ENCODE measurements at places on chromosomes 1 and 21.
A peak's percentile ranks its signal among the peaks of the same experiment; 100 is the strongest.

- no peak for DNase-seq
Measured at GRCh38 chr1:37158113-37158749, 123.9 kb upstream of the GRIK3 start.

DNA sequence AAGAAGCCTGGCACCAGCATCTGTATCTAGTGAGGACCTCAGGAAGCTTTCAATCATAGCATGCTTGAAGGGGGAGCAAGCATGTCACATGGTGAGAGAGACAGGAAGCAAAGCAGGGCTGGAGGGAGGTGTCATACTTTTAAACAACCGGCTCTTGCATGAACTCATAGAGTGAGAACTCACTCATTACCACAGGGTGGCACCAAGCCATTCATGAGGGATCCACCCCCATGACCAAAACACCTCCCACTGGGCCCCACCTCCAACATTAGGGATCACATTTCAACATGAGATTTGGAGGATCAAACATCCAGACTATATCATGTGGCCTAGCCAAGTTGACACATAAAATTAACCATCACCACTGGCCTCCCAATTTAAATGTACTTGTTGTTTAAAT is 125.1 kb upstream of the KCND3 start:
- DNase-seq: no peak

- no peak for DNase-seq
Measured at GRCh38 chr1:38612951-38613350, 246.6 kb downstream of the RRAGC start.

DNA sequence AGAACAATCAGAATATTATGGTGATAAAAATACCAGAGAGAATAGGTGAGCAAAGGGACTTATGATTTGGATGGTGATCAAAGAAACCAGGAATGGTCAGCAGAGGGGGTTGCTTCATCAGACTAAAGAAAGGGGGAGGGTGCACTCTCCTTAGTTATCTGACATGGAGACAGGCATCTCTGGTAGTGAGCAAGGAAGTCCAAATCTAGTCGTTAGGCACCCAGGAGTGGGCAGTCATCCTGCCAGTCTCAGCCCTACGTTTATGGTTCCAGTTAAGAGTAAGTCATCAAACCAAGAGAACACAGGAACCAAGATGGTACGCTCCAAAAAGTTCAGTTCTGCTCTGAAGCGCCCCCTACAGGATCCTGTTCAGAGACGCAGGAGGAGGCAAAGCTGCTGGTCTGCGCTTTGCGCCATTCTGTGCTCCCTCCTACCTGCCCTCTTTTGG is 28.6 kb downstream of the EBNA1BP2 start:
- no peak for DNase-seq

- no peak for DNase-seq
Measured at GRCh38 chr1:174744886-174745285, 254.9 kb upstream of the CACYBP start.

- DNase-seq: no peak
Measured at GRCh38 chr1:68808351-68808750, 311.5 kb upstream of the DEPDC1 start.

GRCh38 chr1:205436776-205437410 is 15.0 kb upstream of the LEMD1 start:
- DNase-seq: no peak

DNA sequence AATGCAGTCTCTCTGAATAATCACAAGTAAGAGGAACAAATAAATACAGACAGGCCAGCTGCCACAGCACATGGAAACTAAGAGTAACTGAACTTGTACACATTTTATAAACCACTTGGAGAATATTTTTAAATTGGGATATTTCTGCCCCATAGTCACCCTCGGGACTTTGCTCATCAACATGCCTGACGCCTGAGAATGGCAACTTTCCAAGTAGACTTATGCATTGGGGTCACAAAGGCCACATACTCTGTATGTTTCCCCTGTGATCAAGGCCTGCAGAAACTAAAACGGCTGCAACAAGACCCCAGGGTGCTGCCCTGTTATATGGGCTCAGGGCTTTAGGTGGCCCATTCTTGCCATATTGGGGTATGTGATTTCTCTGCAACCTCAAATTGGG is 38.3 kb upstream of the GJA5 start:
- no peak for DNase-seq

DNA sequence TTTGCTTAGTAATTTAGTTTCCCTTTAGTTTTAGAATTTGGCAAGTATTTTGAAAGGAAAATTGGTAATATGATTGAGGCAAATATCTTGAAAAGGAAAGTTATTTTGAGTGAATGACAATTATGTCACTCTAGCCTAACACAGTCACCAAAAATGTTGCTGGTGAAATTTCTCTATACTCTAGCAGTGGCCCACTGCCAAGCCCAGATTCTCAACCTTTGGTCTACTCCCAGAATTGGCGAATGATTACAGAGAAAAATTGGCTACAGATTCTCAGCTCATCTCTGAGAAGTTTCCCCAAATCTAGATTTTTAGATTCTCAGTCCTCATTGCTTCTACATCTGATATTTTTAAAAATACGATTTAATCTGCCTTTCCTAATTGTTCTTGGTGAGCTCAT is 84.9 kb downstream of the PIGK start:
- DNase-seq: no peak

DNA sequence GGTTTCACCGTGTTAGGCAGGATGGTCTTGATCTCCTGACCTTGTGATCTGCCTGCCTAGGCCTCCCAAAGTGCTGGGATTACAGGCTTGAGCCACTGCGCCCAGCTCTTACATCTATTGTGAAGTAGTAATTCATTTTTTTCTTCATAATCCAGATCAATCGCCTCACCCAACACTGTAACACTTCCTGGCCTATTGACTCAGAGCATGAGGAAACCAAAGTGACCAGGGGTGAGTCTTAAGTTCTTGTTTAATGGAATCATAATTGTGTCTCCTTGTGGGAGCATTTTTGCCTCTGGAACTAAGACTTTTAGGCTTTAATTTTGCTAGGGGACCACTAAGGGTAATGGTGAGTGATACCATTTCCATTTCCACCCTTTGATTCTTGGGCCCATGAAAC is 27.4 kb downstream of the TNFSF18 start:
- DNase-seq: no peak

DNA sequence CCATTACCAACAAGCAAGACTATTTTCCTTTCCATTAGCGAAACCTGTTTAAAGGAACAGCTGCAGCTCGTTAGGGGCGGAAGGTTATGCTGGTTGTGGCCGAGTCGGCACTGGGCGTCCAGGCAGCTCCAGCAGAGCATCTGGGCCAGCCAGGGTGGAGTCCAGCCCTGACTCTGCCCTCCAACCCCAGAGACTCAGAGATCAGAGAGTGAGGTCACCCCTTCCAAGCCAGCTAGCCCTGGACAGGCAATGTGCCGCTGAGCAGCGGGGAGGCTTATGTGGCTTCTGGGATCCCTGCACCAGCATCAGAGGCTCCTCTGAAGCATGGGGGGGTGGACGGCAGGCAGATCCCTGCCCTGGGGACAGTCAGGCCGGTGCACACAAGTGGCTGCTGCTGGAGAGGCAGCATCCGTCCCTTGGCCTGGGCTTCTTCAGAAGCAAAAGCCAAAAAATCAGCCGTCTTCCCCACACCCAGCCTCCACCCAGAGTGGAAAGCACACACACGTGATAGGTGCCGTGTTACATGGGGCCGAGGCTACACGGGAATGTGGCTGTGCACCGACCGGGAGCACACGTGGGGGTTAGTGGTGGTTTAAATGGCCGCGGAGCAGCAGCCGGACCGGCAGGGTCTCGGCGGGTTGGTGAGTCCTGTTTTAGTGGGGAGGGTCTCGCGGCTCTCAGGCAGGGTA is 30.1 kb downstream of the SLC66A1 start:
- no peak for DNase-seq

DNA sequence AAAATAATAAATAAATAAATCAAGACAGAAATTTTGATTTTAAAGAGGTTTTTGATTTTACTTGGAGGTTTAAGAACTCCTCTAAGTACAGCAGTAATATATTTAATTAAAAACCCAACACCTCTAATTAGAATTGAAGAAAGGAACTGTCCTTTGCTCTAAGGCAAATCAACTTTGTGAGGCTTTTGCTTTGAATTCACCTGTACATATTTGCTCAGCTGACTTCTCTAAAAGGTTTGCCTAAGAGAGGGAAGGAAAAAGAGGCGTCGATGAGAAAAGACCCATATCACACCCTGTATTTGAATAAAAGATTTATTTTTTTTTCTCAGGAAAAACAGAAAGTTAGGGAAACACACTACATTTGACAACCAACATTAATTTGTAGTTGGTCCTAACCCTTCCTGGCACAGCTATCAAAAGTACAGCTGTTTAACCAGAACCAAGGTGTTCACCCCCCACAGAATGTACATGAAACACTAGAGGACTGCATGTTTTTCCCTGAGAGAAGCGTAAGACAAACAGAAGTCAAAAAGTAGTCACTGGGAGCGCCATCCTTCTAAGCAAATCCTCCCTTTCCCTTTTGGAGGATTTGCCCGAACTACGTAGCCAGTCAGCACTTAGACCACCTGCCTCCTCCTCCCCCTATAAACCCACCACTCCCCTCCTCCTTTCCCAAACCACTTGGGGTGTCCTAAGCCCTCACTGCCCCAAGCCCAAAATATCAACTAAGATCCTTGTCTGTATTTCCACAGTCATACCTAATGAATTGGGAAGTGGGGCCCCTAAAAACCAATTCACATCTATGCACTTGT is 4.9 kb downstream of the MCL1 start:
- no peak for DNase-seq

DNA sequence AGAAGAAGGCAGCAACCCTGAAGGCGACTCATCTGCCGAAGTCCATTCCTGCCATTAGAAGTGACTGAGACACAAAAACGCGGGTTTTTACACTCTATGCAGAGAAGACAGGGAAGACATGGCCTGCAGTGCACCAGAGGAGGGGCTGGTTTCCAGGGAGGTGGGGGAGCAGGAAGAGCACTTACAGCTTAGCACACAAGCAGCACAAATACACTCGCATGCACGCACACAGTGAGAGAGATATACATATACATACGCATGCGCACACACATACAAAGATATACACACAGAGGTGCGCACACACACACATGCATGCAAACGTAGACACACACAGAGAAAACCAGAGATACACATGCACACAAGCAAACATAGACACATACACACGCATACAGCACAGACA is 210.9 kb upstream of the CSF3R start:
- no peak for DNase-seq

GRCh38 chr1:169042377-169042776 is 64.1 kb upstream of the ATP1B1 start:
- DNase-seq: no peak

DNA sequence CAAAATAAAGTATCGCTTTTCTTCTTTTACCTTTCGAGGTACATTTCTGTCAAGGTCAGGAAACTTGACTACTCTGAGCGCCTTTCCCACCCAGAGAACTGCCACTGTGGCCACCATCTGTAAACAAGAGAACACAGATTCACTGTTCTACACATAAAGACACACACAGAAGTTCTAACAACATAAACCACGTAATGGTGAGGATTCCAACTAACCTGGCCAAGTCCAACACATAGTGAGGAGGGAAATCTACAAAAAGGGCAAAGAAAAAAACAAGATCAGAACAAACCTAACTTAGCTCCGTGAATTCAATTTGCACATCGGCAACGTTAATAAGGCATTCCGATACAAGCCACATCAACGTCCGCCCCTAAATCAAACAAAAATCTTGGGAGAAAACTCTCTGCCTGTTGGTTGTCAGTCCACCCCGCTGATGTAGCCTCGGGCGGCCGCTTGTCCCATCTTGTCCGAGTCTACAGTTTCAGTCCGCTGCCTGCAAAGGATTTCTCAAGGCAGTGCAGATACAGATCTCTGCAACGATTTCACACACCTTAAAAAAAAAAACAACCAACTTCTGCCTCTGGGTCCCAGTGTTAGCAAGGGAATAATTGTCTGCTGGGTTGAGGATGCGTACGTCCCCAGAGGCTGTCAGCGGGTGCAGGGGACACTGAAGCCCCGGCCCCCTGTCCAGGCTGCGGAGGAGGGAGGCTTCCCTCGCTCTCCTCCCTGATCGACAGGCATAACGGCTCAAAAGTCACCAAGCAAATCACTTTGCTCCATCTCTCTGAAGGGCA is 1.0 kb downstream of the SLC35D1 start:
- DNase-seq: no peak

GRCh38 chr1:184691719-184692324 is 62.8 kb downstream of the EDEM3 start:
- DNase-seq: no peak

GRCh38 chr1:165631342-165632151 is 513 bp downstream of the MGST3 start:
- peak; percentile 41 for DNase-seq

DNA sequence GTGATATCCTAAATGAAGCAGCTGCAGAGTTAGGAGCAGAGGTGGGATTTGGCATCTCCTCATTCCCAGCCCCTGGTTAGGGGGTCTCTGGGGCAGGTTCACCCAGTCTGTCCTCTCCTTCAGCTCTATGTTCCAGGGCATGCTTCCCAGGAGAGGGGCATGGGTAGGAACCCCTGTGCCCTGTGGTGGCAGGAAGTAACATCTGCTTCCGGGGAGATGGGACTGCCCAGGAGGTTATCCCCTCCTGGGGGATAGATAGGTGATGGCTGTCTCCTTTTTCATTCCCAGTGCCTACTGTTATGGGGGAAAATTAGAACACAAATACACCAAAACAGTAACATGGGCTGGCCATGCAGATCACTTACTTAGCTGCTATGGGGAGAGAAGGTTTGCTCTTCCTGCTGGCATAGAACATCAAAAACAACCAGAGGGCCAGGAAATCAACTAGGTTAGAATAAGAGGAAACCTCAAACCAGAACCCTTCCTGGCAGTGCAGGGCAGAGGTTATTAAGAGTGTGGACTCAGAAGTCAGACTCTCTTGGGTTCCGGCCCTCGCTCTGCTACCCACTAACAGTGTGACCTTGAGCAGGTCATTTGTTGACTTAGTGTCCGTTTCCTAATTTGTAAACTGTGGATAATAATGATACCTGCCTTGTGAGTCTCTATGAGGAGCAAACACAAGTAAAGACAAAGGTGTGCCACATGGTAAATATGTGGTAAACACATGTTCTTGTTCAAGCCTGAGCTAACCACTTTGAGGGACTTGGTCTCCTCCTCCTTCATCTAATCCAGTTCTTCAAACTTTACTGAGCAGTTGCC is 157.8 kb upstream of the JUN start:
- no peak for DNase-seq

GRCh38 chr1:40708750-40709099 is 17.2 kb downstream of the NFYC start:
- no peak for DNase-seq

- DNase-seq: no peak
Measured at GRCh38 chr1:194717334-194717733, 1530.9 kb upstream of the B3GALT2 start.
